ENCODE measurements at places on chromosomes 2 and 18.
A peak's percentile ranks its signal among the peaks of the same experiment; 100 is the strongest.

DNA sequence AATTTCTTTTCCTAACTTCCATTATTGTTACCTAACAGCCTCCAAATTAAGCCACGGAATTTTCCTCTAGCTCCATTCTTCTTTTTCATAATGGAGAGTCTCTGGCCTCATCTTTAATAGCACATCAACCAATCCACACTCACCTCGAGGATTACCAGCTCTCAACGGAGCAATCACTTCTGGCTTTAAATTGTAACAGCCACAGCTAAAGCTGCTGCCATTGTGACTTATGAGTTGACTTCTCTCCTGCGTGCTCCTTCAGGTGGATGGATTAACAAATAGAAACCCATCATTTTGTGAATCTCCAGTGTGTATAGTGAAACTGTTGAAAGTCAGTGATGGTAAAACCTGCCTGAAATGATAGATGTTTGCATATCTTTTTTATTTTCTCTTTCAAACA lies 24.9 kb upstream of the SLC5A7 start:
- no peak for DNase-seq

DNA sequence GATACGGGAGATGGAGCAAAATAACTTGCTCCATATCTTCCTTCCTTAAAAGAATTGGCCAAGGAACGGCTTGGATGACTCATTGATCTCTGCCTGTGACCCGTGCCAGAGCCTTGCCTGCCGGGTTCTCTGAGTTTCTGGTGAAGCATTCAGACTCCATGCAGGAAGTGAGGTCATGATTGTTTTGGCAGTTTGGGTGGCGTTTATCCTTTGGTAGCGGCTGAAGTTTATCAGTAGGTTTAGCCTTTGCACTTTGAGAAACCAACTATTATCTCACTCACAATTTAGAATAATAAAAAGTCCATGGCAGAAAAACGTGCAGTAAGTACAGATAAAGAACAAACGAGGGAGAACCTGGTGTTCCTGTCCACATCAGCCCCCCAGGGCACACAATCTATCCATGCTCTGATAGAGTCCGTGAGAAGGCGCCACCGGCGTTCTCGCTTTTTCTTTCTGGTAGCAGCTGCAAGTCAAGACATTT lies 15.0 kb upstream of the CTAGE1 start:
- DNase-seq: peak; percentile 85

DNA sequence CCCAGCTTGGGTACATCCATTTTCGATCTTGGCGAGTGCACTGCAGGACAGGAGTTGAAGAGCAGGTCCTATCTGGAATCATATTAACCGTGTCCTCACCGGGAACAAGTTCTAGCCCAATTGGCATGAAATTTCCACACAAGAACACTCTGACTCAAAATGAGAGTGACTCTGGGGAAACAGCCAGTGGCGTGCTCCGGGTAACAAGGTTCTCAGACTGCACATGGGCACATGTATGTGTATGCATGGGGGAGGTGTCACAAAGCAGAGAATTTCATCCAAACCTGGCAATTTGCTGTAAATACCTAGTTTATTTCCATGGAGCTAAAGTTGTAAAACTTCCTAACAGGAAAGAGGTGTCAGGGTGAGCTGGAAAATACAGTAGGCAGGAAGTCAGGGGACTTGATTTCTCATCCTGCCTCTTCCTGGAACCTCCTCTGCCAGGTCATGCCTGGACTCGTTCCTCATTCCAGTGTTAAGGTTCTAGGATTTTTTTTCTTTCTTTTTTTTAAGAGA lies 1.7 kb downstream of the TUBB6 start:
- DNase-seq: peak; percentile 23

DNA sequence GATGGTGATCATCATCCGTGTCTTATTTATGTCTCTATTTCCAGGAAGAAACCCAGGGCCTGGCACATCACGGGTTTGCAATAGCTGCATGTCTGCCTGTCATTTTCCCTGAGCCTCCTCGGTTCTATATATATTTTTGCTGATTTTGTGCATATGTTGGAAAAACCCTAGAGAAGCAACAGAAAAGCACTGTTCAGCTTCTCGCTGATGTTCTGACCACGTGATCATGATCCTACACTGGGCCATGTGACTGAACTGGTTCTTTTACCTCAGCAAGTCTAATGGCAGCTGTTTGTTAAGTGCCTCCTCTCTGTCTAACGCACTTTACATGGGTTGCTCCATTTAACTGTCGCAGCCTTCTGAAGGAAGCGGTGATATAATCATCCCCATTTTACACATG lies 71.3 kb downstream of the CMPK2 start:
- no peak for DNase-seq

DNA sequence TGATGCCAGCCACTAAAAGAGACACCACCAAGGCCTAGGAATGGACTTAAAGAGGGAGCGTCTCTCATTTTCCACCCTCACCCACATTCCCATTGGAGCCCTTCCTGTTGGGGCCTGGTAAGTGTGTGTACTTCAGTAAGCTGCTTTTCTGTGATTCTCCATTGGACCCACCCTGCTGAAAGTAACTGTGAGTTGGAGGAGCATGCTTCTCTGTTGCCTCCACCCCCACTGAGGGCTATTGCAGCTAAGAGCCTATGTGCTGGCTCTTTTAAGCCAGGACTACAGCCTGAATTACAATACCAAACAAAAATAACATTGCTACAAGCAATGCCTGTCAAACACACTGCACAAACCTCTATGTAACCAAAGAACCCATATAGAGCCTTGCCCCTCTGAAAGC lies 81.1 kb downstream of the TRABD2A start:
- no peak for DNase-seq

DNA sequence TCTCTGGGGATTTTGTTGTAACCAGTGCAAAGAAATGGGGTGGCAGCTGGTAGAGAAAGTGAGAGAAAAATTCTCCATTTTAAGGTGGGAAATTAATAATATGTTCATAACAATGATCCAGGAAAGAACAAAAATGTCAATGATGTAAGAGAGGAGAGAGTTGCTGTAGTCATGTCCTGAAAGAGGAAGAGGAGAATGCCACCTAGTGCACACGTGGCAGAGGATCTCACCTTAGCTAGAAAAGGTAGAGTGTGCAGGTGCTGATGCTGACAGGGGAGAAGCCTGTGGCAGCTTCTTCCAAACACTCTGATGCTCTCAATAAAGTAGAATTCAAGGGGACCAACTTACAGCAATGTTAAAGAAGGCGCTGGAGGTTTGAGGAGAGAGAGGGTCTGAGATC lies 282.9 kb upstream of the PKDCC start:
- no peak for DNase-seq

DNA sequence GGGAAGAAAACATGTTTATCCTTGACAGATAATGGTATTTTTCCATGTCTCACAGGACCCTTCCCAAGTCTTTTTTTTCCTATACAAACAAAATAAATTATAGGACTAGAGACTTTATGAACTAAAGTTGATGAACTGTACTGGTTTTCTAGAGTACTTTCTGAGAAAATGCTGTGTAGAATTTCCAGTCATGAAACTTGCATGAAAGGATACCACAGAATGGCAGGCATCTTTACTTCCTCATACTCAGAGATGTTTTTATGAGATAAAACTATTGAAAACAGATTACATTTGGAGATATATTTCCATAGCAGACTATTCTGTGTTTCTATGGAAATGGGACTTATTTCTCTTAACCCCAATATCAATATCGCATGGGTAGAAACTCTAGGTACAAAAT lies 403.5 kb downstream of the PARD3B start:
- no peak for DNase-seq

DNA sequence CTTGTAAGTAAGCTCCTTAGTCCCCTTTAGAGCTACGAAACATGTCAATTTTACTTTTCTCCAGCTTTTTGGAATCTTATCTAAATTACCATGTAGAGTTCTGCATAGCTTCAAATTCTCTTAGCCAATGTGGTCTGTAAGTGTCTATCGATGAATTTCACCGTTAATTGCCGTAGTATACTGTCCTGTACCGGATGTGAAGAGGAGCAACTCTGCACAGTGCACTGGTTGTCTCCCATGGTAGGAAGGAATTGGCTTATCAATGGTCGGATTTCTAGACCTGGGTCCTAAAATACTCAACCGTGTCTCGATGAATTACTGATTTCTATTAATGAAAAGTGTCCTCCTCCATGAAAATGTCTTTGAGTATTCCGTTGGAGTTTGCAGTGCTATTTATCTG lies 1.9 kb downstream of the NOP58 start:
- DNase-seq: peak; percentile 21

DNA sequence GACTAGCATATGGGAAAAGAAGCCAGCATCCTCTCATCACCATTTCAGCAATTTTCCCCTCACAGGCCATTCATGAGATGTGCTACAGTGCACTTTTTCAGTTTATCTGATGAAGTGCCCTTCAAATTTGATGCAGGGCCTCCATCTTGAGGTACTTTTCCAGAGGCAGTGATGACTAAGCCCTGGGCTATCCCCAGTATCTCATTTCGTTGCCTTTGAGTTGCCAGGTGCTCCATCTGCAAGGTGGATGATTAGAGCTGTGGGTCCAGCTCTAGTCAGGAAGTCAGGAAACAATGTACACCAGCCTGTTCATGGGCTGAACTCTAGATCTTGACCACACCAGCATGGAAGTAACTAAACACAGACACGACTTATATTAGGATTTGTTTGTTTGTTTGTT lies 425.2 kb downstream of the METTL4 start:
- DNase-seq: no peak

- DNase-seq: no peak
These were observed 1.0 kb upstream of the NFATC1 start for GRCh38 chr18:79394534-79395307.

- DNase-seq: no peak
These were observed 38.4 kb downstream of the METAP1D start for GRCh38 chr2:172038121-172038520.

- no peak for DNase-seq
These were observed 5.6 kb upstream of the CENPA start for GRCh38 chr2:26780203-26780760.

DNA sequence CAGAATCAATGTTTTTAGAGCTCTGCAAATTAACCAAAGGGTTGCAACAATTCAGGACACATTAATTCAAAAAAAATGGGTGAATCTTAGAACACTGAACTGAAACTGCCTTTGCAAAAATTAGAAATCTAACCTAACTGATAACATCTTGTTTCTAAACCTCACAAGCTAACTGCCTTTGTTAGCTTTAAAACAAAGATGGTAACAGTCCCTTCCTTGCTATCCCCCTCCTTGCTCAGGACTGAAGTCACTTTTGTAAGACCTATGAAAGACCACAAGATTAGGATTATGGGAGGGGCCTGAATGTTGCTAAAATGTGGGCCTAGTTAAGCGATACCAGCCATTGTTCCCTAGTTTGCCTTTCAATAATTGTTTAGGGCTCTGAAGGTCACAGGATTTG lies 44.9 kb upstream of the LONRF2 start:
- no peak for DNase-seq

- peak; percentile 84 for DNase-seq
These were observed 171.9 kb upstream of the FN1 start for GRCh38 chr2:215607766-215608165.

Data from choroid plexus epithelial cell (primary cell).